ENCODE measurements at places on chromosomes 5 and 9.

DNA sequence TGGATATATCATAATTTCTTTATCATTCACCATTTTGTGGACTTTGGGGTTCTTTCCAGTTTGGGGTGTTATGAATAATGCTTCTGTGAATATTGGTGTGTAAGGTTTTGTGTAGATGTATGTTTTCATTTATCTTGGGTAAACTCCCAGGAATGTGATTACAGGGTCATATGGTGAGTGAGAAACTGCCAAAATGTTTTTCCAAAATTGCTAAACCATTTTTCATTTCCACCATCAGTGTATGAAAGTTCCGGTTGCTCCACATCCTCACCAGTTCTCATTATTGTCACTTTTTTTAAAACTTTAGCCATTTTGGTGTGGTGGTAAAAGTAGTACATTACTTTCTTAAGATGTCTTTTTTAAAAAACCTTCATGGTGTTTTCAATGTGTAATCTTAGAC, 152.9 kb downstream of the NIPBL start:
- DNase-seq, result no peak

- DNase-seq, result peak; percentile 33
These were observed 18.4 kb downstream of the SLC25A46 start for GRCh38 chr5:110757118-110757729.

DNA sequence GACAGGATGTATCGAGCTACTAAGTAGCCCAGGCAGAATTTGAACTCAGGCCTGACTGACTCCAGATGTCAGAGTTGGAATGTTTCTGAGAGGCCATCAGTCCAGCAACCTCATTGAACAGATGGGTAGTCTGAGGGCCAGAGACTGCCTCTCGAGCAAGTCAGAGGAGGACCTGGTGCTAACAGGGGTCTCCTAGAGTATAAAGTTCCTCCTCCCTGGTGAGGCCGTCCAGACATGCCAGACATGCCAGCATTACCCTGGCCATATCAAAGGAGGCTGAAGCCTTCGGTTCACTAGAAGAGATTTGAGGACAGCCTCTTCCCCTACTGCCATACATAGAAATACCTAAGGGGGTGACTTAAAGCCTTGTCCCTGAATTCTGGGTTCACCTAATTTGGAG, 81.2 kb downstream of the ZNF618 start:
- DNase-seq, result no peak

- DNase-seq, result no peak
These were observed 35.9 kb downstream of the PRR16 start for GRCh38 chr5:120499876-120500563.

DNA sequence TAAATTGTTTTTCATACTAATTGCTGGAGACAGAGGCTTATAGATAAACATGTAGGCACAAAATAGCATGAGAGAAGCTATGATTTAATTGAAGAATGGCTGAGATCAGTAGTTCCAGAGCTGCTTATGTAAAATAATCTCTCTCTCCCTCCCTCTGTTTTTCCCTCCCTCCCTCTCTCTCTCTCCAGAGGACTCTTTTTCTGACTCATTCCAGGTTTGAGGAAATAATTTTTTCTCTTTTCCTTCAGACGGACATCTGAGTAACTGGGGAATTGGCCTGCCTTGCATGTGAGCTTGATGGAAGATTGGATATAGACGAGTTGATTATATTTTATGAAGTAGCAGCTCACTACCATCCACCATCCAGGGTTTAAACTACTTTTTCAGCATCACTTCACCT, 35.5 kb downstream of the KCTD16 start:
- DNase-seq, result no peak

GRCh38 chr5:1366514-1366913, 21.6 kb upstream of the CLPTM1L start:
- no peak for DNase-seq

DNA sequence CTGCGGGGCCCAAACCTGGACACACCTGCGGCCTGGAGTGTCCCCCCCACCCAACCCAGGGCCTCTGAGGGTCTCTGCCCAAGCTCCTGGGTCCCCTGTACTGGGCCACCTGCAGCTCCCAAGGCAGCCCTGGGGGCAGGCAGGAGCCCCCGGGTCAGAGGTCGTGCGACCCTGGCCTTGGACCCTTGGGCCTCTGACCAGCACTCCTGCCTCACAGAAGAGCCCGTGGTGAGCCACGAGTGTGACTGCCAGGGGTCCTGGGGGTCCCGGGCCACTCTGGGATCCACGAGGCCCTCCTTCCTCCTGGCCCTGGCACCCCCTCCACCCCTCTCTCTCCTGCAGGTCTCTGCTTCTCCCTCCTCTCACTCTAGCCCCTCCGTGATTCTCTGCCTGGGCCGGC, 5.0 kb upstream of the PTGDS start:
- DNase-seq, result no peak

GRCh38 chr9:15298362-15298761, 8.7 kb downstream of the TTC39B start:
- DNase-seq, result no peak

GRCh38 chr5:54329731-54330709, 19.6 kb upstream of the ARL15 start:
- no peak for DNase-seq

DNA sequence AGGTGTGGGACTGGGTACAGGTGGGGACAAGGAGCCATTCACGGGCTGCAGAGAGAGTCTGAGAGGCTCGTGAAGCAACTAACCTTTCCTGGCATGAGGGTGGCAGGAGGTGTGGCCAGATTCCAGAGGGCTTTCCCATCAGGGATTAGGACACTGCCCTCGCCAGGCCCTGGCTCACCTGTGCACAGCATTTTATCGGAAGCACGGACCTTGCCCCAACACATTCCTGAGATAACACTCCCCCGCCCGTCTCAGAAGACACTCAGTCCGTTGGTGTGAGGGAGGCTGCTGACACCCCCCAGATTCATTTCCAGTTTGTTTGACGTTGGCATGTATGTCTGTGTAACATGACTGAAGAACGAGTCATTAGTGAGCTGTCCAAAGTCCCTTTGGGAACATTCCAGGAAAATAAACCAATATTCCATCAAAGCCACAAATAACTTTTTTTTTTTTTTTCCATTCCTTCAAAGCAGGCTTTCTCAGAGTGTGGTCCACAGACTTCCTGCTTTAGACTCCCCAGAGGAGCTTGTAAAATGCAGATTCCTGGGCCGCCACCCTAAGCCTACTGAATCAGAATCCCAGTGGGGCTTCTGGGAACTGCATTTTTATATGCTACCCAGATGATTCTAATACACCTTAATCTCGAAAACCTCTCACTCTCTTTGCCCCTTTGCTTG, 23.4 kb downstream of the WWC1 start:
- no peak for DNase-seq

- peak; percentile 45 for DNase-seq
These were observed 89.5 kb downstream of the ESM1 start for GRCh38 chr5:54895816-54896341.

- DNase-seq, result no peak
These were observed 7.0 kb downstream of the PAM start for GRCh38 chr5:102762095-102762534.

DNA sequence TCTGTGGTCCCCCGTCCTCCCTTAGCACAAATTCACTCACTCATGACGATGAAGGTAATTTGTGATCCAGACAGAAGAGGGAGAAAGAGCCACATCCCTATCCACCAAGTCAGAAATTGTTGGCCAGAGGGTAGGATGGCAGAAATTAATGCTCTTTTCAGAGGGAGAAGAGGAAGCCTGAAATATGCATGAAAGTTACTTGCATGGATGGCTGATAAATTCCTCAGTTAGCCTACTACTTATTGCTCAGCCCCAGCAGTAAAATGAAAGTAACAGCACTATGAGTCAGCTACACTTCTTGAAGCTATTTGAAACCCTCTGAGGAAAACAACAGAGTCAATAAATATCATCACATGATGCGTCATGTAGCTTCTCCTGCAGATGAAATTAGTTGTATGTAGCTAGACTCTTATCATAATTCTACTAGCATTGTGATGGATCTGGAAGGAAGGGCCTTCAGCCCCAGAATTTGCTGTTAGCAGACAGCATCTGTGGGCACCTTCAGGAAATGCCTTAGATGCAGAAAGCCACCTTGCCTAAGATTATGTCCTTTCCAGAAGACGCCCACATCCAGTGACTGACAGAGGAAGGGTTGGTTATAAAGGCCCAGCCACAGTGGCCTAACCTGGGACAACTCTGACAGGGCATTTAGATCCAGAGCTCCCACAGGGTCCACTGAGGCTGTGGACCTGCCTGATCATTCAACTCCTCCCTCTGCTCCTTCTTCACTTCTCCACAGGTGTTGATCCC, 81.2 kb upstream of the CCDC112 start:
- DNase-seq, result peak; percentile 24

GRCh38 chr5:25646421-25647341, 1001.9 kb upstream of the CDH10 start:
- no peak for DNase-seq

Measured in globus pallidus (tissue), 1 donor.